ENCODE measurements at places on chromosomes 5 and 9.

GRCh38 chr5:157143127-157143971 is 684 bp upstream of the MED7 start:
- peak; percentile 72 for DNase-seq

DNA sequence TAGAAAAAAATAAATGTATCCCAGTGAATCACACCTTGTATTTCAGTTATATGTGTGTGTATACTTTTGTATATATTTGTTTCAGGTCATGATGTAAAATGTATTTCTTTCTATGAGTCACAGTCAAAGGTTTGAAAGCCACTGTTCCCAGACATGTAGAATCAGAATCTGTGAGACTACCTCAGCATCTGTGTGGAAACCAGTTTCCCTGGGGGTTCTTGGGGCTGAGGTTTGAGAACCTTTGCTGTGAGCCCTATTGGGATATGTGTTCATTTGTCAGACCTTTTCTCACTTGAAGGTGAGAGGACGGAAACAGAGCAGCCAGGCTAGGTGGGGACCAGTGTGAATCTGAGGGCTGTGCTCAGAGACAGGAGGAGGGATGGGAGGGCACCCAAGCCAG is 78.7 kb upstream of the SAP30L start:
- no peak for DNase-seq

DNA sequence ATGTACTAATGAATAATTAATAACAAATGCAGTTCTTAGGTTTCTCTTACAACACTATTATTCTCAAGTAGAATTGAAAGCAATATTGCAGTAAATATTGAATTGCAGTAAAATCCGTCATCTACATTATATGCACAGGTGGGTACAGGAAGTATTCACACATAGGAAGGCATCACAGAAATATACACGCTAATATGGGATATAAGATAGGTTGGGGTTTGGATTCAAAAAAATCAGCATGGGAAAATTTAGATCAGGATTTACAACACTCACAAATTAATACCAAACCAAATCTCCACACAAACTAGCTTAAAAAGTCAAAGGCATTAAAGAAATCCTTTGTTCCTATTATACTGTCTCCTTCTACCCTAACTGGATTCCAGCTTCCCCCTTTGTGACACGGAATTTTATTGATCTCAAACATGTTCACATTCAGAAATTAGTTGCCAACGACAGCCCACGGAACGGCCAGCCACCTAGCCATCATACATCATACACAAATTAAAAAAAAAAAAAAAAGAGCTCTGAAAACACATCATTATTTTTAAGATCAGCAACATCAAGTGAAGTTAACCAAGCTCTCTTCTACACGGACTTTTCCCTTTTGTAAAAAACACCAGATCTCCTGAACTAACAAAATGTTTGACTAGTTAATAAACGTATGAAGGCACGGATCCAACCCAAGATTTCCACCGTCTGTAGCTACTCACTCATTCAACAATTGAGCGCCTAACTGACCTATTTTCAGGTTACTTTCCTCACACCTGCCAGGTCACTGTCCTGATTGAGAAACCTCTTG is 2.2 kb downstream of the NR6A1 start:
- no peak for DNase-seq

DNA sequence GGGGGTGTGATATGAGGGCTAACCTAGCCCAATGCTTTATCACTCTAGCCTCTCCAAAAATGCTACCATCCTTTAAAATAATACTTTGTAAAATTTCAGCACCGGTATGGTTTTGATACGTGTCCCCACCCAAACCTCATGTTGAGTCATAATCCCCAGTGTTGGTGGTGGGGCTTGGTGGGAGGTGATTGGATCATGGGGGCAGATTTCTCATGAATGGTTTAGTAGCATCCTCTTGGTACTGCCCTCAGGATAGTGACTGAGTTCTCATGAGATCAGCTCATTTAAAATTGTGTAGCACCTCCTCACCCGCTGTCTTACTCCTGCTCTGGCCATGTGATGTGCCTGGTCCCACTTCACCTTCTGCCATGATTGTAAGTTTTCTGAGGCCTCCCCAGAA is 35.0 kb upstream of the ANKH start:
- DNase-seq: no peak

DNA sequence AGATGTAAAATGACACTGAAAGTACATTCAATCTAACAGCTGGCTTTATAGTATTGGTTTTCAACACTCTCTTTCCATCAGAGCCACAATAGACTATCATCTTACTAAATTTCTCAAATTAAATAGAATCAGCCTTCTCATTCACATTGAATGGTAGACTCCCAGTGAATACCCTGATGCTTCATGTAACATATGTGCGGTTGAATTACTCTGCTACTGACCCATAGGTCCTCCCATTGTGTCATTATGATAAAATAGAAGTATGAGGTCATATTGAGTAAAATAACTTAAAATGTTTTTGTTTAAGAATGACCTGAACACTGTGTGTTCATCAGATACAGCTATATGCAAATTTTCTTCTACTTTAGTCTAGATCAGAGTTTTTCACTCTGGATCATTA is 75.9 kb upstream of the ADAMTSL1 start:
- no peak for DNase-seq

GRCh38 chr5:28975508-28975907 is 1937.1 kb upstream of the CDH9 start:
- no peak for DNase-seq

- DNase-seq: no peak
Measured at GRCh38 chr9:10041726-10042229, 571.0 kb downstream of the PTPRD start.

GRCh38 chr9:113948891-113949570 is 72.9 kb downstream of the ZNF618 start:
- no peak for DNase-seq

GRCh38 chr5:157502143-157502647 is 42.2 kb downstream of the NIPAL4 start:
- no peak for DNase-seq

GRCh38 chr9:136138566-136138965 is 19.9 kb upstream of the TMEM250 start:
- DNase-seq: no peak

DNA sequence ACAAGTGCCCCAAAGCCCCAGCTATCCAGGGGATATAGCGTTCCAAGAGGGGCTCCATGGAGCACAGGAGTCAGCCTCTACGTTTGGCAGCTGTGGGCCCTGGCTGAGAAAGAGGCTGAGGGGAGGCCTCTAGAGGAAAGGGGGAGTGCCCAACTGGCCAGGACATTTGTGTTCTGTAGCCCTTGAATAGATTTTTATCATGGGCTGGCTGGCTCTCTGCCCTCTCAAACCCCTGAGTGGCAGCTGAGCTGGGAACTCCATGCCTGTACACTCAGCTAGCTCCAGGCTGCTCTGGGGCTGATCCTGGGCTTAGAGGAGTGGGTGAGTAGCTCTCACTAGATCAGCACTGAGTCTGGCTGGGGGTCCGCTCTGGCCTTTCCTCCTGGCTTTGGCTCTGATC is 285.0 kb downstream of the ZSWIM6 start:
- no peak for DNase-seq

- no peak for DNase-seq
Measured at GRCh38 chr9:27108981-27109541, at the start of gene TEK. TSS of gene TEK (plus strand) at chr9:27109225. CDS start at chr9:27109591, 366 bp downstream.

DNA sequence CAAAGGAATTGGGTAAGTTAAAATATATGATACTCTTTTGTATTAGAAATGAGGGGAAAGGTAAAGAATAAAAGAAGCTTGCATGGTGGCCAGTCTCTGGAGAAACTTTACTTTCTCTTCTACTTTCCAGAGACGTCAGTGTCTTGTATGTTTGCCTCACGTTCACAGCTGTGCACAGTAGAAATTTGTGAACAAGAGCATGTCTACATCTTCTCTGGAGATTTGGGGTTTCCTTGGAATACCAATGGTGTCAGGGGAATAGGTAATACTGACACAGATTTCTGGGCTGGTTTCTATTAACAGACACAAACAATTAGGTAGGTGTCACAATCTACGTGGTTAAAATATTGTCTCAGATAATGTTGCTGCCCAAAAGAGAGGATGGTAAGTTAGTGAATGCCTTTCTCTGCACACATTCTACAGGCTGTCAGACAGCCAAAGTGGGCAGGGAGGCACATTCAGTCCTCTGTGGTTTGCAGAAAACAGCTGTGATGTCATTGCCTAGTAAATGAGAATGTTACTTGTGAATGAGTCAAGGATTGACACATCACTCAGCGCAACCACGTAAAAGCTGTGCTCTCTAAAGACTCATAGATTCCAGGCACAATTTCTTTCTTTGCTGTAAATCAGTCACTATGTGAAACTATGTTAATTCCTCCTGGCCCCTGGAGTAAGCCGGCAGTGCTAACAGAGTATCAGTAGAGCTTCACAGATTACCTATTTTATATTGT is 397.1 kb downstream of the MAN2A1 start:
- no peak for DNase-seq

DNA sequence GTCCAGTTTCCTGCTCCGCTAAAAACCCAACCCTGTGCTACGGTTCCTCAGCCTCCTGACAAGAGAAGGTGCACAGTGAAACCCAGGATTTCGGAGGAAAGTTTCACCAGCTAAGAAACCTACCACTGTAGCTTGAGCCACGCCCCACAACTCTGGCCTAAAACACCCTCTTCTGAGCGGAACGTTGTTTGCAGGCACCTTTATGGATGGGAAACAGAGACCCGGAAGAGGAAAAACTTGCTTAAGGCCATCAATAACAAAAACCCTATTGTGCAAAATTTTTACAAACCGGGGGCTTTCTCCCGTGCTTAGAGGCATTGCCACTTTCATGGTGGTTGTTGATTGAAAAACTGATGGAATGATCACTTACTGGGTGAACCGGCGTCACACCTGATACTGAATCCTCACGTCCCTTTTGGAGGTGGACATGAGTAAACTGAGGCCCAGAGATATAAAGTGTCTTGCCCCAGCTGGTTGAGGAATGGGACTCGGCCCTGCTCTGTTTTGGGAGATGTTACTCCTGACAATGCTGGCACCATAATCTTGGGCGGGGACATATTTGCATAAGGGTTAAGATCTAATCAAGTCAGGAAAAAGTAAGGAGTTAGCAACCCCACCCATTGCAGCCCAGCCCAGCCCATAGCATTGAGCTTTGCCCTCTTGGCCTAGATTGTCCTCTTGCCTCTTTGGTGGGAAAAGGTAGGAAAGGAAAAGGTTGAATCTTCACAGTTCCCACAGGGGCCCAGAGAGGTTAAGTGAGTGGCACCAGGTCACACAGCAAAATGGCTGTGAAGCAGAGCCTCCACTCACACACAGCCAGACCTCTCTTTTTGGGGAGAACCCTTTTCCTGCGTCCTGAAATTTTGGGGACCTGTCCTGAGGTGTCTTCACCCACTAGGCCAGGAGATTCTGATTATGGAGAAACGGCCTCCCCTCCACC is 23.2 kb upstream of the PTGS1 start:
- DNase-seq: no peak

DNA sequence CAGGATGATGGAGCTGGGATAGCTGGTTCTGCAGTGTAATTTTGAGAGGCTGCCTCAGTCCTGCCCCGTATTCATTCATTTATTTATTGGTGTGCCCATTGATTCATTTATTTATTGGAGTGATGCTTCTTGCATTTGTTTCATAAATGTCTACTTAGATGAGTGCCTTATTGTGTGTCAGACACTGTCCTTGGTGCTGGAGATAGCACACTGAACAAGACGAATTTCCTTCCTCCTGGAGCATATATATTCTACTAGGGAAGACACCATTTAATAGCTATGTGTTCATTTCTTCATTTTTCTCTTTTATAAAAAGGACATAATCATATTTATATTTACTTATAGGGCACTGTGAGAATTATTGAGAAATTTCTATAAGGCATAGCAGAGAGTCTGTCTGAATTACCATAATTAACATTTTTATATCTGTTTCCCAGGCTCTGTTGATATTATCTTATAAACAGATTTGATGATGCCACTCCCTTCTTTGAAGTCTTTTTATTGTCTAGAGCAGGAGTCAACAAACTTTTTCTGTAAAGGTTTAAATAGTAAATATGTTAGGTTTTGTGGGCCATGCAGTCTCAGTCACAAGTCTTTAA is 433.9 kb upstream of the ZNF608 start:
- DNase-seq: no peak

GRCh38 chr5:137516251-137516797 is 17.2 kb upstream of the SPOCK1 start:
- DNase-seq: no peak

DNA sequence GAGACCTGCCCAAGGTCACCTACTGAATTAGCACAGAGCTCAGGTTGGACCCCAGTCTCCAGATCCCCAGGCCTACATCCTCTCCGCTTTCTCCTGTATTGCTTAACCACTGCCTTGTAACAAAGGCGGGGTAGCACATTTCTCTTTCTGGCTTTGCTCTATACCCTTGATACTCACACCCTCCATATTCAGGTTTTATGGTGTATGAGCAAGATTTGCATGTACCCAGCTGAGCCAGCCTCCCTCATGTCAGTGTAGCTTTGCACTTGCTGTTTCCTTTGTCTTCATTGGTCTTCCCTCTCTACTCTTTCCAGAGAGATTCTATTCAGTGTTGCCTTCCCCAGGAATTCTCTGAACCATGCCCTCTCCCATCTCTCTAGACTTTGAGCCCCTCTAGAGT is 19.6 kb upstream of the ZCCHC7 start:
- no peak for DNase-seq

- DNase-seq: no peak
Measured at GRCh38 chr5:16685069-16685468, 68.3 kb upstream of the RETREG1 start.

DNA sequence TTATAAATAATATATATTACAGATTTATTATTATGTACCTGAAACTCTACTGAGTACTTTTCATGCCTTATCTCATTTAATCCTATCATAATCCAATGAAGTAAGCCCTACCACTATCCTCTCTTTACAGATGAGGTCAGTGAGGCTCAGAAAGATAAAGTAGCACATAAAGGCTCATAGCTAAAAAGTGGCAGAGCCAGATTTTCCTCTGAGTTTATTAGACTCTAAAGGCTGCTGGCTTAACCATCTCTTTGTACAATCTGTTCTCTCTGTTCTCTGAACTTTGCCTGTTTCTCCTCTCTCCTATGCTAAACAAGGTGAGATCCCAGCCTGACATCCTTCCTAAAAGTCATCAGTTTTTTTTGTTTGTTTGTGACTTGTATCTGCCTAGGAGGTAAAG is 311.2 kb downstream of the KCTD16 start:
- DNase-seq: no peak

DNA sequence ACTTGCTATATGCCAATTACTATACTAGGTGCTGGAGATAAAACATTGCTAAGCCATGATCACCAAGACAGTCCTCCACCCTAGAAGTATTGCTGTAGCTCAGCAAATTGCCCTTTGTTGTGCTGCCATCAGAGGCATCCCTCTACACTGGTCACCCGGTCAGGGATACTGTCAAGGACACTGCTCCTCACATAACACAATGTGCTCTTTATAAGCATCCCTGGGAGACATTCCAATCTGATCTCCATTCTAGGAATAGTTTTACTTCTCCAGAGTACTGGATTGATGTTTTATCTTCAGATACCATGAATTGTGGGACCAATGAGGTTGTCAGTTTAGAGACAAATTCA is 10.4 kb upstream of the DNAJA1 start:
- no peak for DNase-seq

All from NCI-H2081 treated with DMSO at 0.1 percent for 48 hours (cell line).